Esophagus (tissue), 2 donors: ENCODE measurements at places on chromosomes 3 and 15. TPM values are rescaled to one million over a fixed set of nuclear protein-coding genes. Genes with fewer than 3 reads are reported as not detected.

The ARRDC4 gene
- polyA plus RNA-seq = 5.2 TPM

The CRYGS gene
- 5.0 TPM for polyA plus RNA-seq

The LSMEM2 gene
- 0.16 TPM for polyA plus RNA-seq

The DNAJC19 gene
- 36.1 TPM for polyA plus RNA-seq

The ALAS1 gene
- polyA plus RNA-seq = 17.2 TPM

The PLA1A gene
- 0.10 TPM for polyA plus RNA-seq

The GATM gene
- polyA plus RNA-seq = 12.5 TPM

The CALML4 gene
- polyA plus RNA-seq = 5.0 TPM

The TNFAIP8L3 gene
- 9.0 TPM for polyA plus RNA-seq

The CCR9 gene
- polyA plus RNA-seq = not detected

The EID1 gene
- polyA plus RNA-seq = 54.2 TPM

The ADAMTSL3 gene
- 0.18 TPM for polyA plus RNA-seq

The MESP2 gene
- polyA plus RNA-seq = 0.56 TPM

The PAK6 gene
- polyA plus RNA-seq = 14.7 TPM
